ENCODE measurements at places on chromosomes 13 and 19.

GRCh38 chr13:22194106-22194805 lies 523.4 kb downstream of the FGF9 start:
- no peak for DNase-seq

DNA sequence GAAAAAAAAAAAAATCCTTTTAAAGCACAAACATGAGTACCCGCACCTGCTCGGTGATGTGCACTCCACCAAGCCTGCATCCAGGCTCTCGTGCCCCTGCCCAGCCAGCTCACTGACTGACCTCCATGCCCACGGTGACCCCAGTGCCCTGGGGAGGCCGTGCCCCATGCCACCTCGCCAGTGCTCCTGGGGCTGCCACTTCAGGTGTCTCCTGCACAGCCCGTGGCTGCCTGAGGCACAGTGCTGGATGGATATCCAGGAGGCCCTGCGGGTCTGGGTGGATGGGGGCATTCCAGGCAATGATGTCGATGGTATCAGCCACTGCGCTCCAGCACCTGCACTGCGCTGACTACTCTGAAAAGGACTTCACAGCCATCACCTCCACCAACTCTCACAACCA lies 9.0 kb downstream of the PPP6R1 start:
- DNase-seq: no peak

- no peak for DNase-seq
These were observed at the start of gene LILRB4 for GRCh38 chr19:54662730-54663129. LILRB4 (plus strand) TSS chr19:54662985; CDS start chr19:54663034, 49 bp downstream.

GRCh38 chr13:35732565-35732964 lies 256.1 kb upstream of the MAB21L1 start:
- no peak for DNase-seq

All from neural crest cell (in vitro differentiated cells).